ENCODE measurements at places on chromosomes 5 and 9. TPM values are rescaled to one million over a fixed set of nuclear protein-coding genes. Genes with fewer than 3 reads are reported as not detected.

The ANKRD34B gene
- not detected for total RNA-seq

The SV2C gene
- not detected for total RNA-seq

The C1QTNF3 gene
- 1.2 TPM for total RNA-seq

The NSD1 gene
- 52.8 TPM for total RNA-seq

The WDR38 gene
- total RNA-seq, result not detected

The BTNL8 gene
- not detected for total RNA-seq

The CATSPER3 gene
- total RNA-seq, result under 0.01 TPM

The KCNN2 gene
- 0.50 TPM for total RNA-seq

The PCDHB10 gene
- 0.77 TPM for total RNA-seq

The EPB41L4B gene
- 1.5 TPM for total RNA-seq

The SNCB gene
- 0.17 TPM for total RNA-seq

The ST8SIA4 gene
- 0.26 TPM for total RNA-seq

The C9 gene
- under 0.01 TPM for total RNA-seq

The SLC34A1 gene
- total RNA-seq, result not detected

The PPIC gene
- total RNA-seq, result 70.1 TPM

The SPINK7 gene
- not detected for total RNA-seq

The FYB1 gene
- under 0.01 TPM for total RNA-seq

The PLAC8L1 gene
- total RNA-seq, result not detected

The TARS1 gene
- total RNA-seq, result 285 TPM

The RAB3C gene
- not detected for total RNA-seq

The TMOD1 gene
- 2.6 TPM for total RNA-seq

The HMCN2 gene
- total RNA-seq, result under 0.01 TPM

The AGXT2 gene
- total RNA-seq, result not detected

The BTNL3 gene
- total RNA-seq, result not detected

The ANKRA2 gene
- 29.7 TPM for total RNA-seq

The PCDHB14 gene
- 0.77 TPM for total RNA-seq

The GLT6D1 gene
- total RNA-seq, result not detected
